Sigmoid colon (tissue), 7 donors: ENCODE measurements at places on chromosomes 2 and 18. TPM values are rescaled to one million over a fixed set of nuclear protein-coding genes. Genes with fewer than 3 reads are reported as not detected.

DNA sequence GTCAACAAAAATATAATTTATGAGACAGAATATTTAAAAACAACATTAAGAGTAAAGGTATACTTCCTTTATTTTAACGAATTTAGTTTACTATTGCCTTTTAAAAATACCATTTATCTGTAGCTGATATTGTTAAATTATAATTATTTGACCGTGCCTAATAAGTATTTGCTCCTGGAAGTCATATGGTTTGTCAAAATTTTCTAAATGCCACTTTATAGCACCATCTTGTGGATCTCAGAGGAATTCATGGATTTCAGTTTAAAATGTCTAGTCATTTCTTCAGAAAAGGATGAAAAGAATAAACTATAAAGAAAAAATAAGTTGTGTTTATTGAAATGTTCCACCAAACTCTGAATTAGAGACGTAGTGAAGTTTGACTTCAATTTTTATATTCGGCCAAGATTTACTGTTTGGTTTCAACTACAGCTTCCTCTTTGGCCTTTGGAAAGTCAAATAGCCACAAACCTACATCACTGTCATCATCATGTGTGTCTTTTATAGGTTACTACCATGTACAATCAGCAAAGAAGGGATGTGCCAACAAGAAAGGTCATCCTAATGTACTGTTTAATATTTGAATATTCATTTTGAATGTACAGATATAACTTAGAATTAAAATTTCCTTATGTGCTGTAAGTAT is 10.3 kb upstream of the FTCDNL1 start:
- no peaks in the 10 kb centered on the region for H3K4me1 ChIP-seq

DNA sequence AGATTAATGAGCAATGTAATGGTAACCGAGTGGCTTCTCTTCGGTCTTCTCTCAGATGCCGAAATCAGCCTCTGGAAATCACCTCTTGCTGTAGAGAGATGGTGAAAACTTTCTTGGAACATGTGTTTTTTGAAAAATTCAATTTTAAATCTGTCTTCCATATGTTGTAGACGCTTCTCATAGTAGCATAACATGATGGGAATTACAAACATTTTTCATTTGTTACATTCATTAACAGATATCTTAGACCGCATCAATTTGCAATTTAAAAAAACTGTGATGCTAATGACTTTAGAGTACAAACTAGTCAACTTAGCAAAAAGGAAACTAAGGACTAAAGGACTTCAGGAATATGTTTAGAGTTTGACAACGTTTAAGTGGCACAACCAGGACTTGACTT is 275.2 kb downstream of the ASXL3 start:
- DNase-seq: no peak
- no peaks in the 10 kb centered on the region for H3K27me3 ChIP-seq
- no peak overlapping the region for H3K4me3 ChIP-seq
- no peaks in the 10 kb centered on the region for H3K36me3 ChIP-seq

- H3K36me3 ChIP-seq: no peaks in the 10 kb centered on the region
- peak overlapping the region; percentile 62 for H3K27ac ChIP-seq
- H3K27me3 ChIP-seq: no peaks in the 10 kb centered on the region
These were observed 32.4 kb downstream of the IRS1 start for GRCh38 chr2:226767056-226767813.

- no peaks in the 10 kb centered on the region for H3K27me3 ChIP-seq
- no peak for DNase-seq
- no peak overlapping the region for H3K4me3 ChIP-seq
- H3K36me3 ChIP-seq: no peaks in the 10 kb centered on the region
- no peaks in the 10 kb centered on the region for H3K4me1 ChIP-seq
These were observed 15.7 kb downstream of the SH3RF3 start for GRCh38 chr2:109144721-109145120.

DNA sequence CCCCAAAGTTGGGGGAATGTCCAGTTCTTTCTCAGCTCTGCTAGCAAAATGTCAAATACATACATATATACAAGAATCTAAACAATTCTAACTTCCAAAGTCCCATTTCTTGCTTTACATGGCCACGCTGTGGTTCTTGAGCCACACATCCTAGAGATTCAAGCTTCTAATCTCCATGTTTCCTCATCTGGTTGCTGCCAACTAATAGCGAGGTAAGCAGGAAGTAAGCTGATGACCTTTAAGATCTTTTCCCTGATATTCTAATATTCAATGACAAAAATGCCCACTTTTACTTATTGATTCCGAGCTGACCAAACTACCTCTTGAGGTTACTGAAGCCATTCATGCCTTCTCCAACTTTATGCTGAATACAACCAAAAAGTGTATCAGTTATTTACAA is 3.3 kb downstream of the VPS54 start:
- H3K36me3 ChIP-seq: no peaks in the 10 kb centered on the region
- H3K27me3 ChIP-seq: no peaks in the 10 kb centered on the region
- no peak overlapping the region for H3K4me3 ChIP-seq

GRCh38 chr2:189502714-189503113 is 61.4 kb downstream of the WDR75 start:
- H3K36me3 ChIP-seq: no peaks in the 10 kb centered on the region
- no peaks in the 10 kb centered on the region for H3K4me1 ChIP-seq
- no peak overlapping the region for H3K4me3 ChIP-seq
- H3K27ac ChIP-seq: no peak overlapping the region

- no peaks in the 10 kb centered on the region for H3K36me3 ChIP-seq
- no peaks in the 10 kb centered on the region for H3K27me3 ChIP-seq
- no peaks in the 10 kb centered on the region for H3K4me1 ChIP-seq
- H3K4me3 ChIP-seq: no peak overlapping the region
- no peak overlapping the region for H3K27ac ChIP-seq
These were observed 143.0 kb upstream of the SLC1A4 start for GRCh38 chr2:64846177-64846576.

DNA sequence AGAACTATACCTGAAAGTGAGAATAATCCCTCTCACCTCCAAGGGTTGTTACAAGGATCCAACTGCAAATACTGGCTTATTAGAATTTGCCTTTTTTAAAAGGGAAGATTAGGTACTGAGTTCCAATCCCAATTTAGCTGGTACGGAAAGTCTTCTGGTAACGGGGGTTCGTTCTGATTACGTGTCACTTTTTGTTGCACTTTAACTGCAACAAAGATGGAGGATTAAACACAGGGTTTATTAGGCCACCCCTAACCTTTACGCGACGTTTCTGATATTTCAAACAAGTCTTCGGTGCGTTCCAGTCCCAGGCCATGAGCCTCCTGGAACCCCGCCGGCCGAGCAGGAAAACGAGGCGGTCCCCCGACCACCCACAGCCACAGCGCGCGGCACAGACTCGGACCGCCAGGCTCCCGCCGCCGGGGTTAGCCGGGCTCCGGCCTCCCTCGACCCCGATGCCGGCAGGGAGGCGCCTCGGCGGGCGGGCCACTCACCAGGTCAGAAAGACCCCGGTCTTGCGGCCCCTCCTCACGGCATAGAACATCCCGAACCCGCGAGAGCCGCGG is 411 bp downstream of the RNASEH1 start:
- H3K36me3 ChIP-seq: peaks cover 10% of the 10 kb centered on the region
- peak overlapping the region; percentile 97 for H3K4me3 ChIP-seq
- peak overlapping the region; percentile 94 for H3K27ac ChIP-seq
- H3K4me1 ChIP-seq: peaks cover 17% of the 10 kb centered on the region
- H3K27me3 ChIP-seq: no peaks in the 10 kb centered on the region

DNA sequence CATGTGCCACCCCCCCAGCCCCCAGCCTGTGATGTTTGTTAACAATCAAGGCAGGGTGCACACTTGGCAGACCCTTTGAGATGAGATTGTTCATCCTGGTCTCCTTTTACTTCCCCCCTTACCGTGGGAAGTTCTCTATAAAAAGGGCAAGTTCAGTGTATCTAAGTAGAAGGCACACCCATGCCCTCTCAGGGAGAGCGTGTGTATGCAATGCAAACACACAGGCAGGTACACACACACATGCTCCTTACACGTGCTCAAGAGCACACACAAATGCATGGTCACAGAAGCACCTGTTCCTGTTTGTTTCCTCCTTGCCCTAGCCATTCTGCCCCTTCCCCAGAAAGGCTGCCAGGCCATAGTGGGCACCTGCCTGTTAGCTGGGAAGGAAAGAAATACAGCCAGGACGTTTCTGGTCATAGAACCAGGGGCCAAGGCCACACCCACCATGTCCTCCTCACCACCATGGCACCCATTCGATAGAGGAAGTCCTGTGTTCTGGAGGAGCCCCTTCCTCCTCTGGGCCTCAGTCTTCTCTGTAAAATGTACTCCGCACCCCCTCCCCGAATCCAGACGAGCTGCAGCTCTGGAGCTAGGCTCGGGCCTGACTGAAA is 3.1 kb downstream of the ATOH8 start:
- H3K36me3 ChIP-seq: no peaks in the 10 kb centered on the region
- DNase-seq: no peak
- H3K27ac ChIP-seq: no peak overlapping the region
- H3K4me3 ChIP-seq: no peak overlapping the region
- peaks cover 52% of the 10 kb centered on the region for H3K4me1 ChIP-seq
- no peaks in the 10 kb centered on the region for H3K27me3 ChIP-seq

DNA sequence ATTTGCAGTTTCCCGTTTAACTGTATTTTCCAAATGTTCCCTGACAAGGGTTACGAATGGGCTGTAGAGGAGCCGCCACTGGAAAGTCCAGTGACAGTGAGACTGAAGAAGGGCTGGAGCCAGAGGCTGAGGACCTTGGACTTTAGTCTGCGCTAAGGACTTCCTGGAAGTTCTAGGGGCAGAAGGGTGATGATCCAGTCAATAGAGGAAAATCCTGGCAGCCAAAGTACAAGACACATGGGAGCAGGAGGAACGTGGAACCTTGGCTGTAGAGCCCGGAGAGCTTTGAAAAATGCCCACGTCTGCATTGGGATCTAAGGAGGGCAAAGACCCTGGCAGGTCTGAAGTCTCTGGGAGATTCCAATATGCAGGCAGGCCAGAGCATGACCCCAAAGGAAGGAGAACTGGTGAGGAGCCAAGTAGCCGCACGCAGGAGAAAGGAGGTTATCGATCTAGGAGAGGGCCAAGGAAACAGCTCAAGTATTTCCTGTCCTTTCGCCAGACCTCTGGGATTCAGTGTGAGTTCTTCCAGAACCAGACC is 28.5 kb downstream of the MBP start:
- H3K36me3 ChIP-seq: no peaks in the 10 kb centered on the region
- no peaks in the 10 kb centered on the region for H3K27me3 ChIP-seq
- H3K4me3 ChIP-seq: no peak overlapping the region
- DNase-seq: no peak
- peak overlapping the region; percentile 74 for H3K27ac ChIP-seq
- H3K4me1 ChIP-seq: peaks cover 53% of the 10 kb centered on the region

DNA sequence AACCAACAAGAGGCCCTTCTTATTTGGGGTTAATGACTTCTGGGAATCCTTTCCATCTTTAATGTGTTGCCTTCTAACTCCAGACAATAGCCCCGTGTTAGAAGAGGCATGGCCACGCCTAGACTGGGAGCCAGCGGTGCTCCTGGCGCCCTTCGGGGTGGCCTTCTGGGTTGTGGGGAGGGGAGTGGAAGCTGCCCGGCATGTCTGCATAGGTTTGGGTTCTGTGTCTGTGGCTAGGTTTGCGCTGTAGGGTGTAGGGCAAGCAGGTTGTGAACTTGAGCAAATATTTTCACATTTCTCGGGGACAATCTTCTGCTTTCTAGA is 40.4 kb downstream of the CELF4 start:
- H3K4me3 ChIP-seq: no peak overlapping the region
- H3K36me3 ChIP-seq: no peaks in the 10 kb centered on the region
- no peak overlapping the region for H3K27ac ChIP-seq
- H3K4me1 ChIP-seq: no peaks in the 10 kb centered on the region
- DNase-seq: no peak
- peaks cover 6% of the 10 kb centered on the region for H3K27me3 ChIP-seq

GRCh38 chr2:5076599-5076998 is 615.6 kb upstream of the SOX11 start:
- H3K4me3 ChIP-seq: no peak overlapping the region
- H3K36me3 ChIP-seq: no peaks in the 10 kb centered on the region
- no peak for DNase-seq
- no peaks in the 10 kb centered on the region for H3K27me3 ChIP-seq
- H3K4me1 ChIP-seq: no peaks in the 10 kb centered on the region

- H3K27ac ChIP-seq: no peak overlapping the region
- DNase-seq: no peak
- peaks cover 2% of the 10 kb centered on the region for H3K4me1 ChIP-seq
- H3K4me3 ChIP-seq: no peak overlapping the region
- H3K27me3 ChIP-seq: no peaks in the 10 kb centered on the region
These were observed 5.7 kb upstream of the EFR3B start for GRCh38 chr2:25036221-25036559.

GRCh38 chr18:48956356-48956755 is 5.6 kb upstream of the SMAD7 start:
- peak overlapping the region; percentile 69 for H3K27ac ChIP-seq
- H3K27me3 ChIP-seq: no peaks in the 10 kb centered on the region
- no peaks in the 10 kb centered on the region for H3K36me3 ChIP-seq
- no peak overlapping the region for H3K4me3 ChIP-seq
- H3K4me1 ChIP-seq: peaks cover 36% of the 10 kb centered on the region

DNA sequence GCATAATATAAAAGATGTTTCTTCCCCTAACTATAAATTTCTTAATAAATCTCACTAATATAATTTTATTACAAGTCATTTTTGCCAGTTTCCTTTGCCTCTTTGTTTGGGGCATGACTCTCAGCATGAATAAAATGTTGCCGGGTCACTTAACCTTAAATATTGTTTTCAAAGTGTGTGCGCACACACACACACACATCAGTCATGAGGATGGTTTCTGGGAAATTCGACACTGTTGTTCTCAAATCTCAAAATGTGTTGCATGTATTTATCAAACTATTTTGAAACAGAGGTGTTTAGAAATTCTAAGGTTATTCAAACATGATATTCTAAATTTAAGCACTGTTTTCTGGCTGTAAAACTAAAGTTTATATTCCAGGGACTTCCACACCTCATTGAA is 31.5 kb downstream of the FAP start:
- no peaks in the 10 kb centered on the region for H3K4me1 ChIP-seq
- peak overlapping the region; percentile 47 for H3K27ac ChIP-seq
- no peak for DNase-seq

DNA sequence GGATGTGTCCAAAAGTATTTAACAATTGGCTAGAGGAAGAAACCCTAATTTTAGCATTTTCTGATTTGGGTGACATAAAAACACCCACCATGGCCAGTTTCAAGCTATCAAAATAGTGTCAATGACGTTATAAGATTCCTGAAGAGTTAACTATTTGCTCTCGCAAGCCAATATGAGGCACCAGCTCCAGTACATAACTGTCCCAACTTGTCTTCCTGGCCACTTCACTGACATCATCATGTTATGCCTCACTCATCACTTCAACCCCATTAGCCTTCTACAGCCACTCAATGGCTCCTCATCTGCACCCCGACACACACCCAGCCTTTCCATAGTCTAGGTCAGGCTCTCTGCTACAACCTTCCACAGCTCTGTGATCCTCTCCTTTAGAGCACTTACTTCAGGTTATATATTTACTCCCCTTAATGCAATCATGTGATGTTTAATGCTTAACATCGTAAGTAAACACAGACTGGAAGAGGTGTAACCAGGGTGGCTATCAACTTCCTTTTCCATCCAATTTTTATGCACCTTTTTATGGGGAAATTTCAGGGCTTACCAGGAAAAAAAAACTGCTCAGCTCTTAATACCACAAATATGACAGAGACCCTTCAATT is 158.7 kb downstream of the VWC2L start:
- no peak overlapping the region for H3K27ac ChIP-seq
- DNase-seq: no peak
- H3K27me3 ChIP-seq: no peaks in the 10 kb centered on the region
- no peak overlapping the region for H3K4me3 ChIP-seq
- H3K36me3 ChIP-seq: no peaks in the 10 kb centered on the region

GRCh38 chr2:181065458-181065857 is 85.1 kb downstream of the UBE2E3 start:
- peaks cover 7% of the 10 kb centered on the region for H3K36me3 ChIP-seq
- H3K27me3 ChIP-seq: no peaks in the 10 kb centered on the region
- H3K27ac ChIP-seq: no peak overlapping the region
- no peak overlapping the region for H3K4me3 ChIP-seq
- DNase-seq: no peak

The CGREF1 gene
- total RNA-seq: 1.4 TPM

The BIN1 gene
- 57.9 TPM for total RNA-seq

The DCDC2C gene
- 0.33 TPM for total RNA-seq

The ASPRV1 gene
- 1.1 TPM for total RNA-seq

The MROH2A gene
- total RNA-seq: not detected

The GALR1 gene
- total RNA-seq: 0.33 TPM
